ENCODE measurements at places on chromosomes 6 and 20. TPM values are rescaled to one million over a fixed set of nuclear protein-coding genes. Genes with fewer than 3 reads are reported as not detected.

Gene HTR1B
- not detected for total RNA-seq

Gene SYNDIG1
- total RNA-seq, result not detected

Gene FAM83C
- not detected for total RNA-seq

Gene ARID1B
- 60.9 TPM for total RNA-seq

Gene SLC16A10
- 6.3 TPM for total RNA-seq

Gene SRSF12
- total RNA-seq, result not detected

DNA sequence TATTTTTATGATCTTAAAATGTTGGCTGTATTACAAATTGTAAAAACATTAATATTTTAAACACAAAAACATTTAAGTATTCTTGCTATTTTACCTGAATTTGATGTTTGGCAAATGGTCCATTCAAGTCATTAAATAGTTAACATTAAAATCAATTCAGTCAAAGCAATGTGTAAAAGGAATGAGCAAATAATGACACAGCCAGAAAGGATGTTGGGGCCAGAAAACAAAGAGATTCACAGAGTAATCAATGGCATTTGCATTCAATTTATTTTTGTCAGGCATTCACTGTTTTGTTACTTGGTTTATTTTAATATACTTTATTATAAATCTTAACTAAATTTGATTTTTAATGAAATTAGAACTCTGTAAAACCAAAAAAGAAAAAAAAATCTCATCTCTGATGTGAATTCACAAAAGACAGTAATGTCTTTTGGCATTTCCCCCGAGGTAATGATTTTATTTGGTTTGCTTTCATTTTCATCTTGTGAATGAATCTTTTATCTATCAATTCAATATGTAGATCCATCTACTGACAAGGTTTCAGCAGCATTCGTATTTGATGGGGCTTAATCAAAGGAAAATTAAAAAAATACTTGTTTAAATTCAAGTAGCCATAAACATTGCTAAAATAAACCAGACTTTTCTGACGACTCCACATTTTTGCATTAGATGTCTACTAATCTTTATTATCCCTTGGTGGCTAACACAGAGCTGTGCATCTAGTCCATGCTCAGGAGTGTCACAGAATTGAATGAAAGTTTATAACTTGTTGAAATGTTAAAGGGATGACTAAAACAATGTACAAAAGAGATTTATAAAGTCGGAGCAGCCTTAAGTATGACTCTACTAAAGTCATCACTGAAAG is 866.7 kb upstream of the GJE1 start:
- no peak for DNase-seq

DNA sequence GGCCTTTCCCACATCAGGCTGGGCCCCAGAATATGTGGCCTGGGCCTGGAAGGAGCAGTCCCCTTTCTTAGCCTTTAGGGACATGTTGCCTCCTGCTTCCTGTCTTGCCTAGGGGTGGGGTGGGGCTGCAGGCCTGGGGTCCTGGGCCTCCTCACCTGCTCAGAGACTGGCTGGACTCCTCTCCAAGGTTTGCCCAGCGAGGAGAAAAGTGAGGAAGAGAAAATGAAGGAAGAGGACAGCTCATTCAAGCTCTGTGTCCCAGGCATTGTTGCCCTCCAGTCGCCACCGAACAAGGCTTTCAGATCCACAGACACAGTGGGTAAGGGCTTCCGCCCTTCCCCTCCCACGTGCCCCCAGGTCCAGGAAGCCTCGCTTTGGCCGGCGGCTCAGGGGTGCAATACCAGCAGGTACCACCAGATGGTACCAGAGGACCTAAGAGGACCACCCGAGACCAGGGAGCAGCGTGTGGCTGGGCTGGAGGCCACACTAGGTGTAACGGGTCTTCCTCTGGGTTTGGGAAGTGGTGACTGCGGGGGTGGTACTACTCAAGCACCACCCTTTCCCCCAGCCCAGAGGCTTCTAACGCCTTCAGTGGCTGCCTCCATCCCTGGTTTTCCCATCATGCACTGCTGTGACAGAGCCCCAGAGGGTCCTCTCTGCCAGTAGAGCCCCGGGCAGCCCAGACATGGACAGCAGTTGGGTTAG is 5.5 kb upstream of the BAK1 start:
- peak; percentile 93 for DNase-seq

- DNase-seq, result peak; percentile 44
Measured at GRCh38 chr20:35311409-35311808, 19.2 kb upstream of the FAM83C start.

GRCh38 chr20:4605166-4605565 is 116.5 kb upstream of the PRND start:
- no peak for DNase-seq

DNA sequence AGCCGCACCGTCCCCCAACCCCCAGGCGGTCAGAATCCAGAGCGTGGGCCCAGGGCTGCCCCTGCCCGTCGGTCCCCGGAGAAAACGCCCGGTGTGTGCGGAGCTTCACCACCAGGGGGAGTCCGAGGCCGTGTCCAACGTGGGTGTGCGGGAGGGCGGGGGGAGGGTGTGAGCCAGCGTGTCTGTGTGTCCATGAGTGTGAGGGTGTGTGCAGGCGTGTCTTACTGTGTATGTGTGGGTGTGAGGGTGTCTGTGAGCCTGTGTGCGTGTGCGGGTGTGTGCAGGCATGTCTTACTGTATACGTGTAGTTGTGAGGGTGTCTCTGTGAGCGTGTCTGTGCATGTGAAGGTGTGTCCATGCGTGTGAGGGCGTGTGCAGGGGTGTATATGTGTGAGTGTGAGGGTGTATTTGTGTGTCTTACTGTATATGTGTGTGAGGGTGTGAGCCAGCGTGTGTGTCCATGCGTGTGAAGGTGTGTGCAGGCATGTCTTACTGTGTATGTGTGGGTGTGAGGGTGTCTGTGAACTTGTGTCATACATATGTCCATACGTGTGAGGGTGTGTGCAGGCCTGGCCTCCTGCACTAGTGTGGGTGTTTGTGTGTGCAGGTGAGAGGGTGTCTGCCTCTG is 24.6 kb upstream of the GATA5 start:
- peak; percentile 85 for DNase-seq

DNA sequence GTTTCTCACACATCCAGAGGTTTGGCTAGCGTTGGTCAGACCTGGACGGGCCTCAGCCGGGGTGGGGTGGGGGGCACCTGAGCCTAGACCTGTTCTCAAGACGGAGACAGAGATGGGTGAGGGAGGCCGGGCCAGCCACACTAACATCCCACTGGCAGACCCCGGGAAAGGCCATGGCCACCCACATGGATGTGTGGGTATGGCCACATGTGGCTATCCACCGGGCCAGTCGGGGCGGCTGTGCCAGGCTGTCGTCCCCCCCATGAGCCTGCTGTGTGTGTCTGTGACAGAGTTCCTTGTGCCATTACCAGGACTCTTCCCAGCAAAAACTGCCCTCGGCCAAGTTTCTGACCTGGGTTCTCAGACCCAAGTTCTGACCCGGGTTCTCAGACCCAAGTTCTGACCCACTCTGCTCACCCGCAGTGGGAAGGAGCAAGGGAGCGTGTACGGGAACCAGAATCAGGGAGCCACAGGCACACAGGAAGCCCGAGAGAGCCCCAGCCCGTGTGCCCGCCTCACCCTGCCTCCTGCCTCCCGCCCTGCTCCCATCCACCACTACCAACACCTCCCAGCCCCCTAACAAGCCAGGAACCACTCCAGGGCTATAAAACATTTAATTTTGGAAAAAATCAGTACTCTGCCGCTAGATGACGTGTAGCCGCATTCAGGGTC is 255.5 kb downstream of the TAF4 start:
- DNase-seq, result no peak

DNA sequence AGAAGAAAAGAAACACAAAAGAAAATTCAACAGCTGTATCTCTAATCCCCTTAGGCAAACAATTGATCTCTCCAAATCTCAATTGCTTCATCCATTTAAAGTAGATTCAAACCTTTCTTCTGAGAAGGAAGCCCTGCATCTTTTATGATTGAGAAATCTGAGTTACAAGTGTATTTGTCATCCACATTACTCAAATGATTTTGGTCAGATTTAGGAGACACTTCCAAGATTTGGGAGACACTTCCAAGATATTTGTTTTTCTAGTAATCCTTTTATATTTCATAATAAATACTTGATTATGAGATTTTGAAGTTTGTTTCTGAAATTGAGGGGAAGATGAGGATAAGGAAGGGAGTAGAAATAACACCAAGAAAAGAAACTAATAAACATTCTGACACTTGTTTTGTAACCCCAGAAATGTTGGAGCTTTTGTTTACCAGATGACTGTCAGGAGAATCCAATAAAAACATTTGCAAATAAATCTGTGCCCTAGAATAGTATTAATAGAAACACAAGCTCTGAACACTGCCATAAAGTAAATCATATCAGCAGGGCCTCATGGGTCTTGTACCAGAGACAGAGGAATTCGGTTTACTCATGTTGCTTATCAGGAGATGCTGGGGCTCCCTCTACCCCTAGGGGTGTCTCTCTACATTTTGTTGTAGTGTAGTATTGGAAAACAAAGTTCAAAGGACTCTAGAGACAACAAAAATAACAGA is 314.3 kb upstream of the NT5E start:
- DNase-seq, result no peak

GRCh38 chr6:27785294-27785693 is 126.9 kb downstream of the OR2B2 start:
- no peak for DNase-seq

- DNase-seq, result peak; percentile 45
Measured at GRCh38 chr6:29924731-29925130, 17.6 kb upstream of the HLA-A start.

DNA sequence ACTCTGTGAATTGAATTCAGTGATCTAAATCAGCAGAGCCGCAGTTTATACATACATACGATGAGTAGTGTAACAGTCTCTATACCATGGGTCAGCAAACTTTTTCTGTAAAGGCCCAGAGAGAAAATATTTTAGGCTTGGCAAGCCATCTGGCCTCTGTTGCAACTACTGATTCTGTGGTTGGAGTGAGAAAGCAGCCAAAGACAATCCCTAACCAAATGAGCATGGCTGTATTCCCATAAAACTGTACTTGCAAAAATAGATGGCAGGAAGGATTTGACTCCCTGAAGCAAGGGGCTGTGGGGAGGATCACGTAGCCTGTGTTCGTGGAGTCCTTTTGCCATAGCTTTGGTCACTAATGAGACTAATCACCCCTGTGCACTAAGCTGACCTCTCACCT is 17.9 kb upstream of the MOCS1 start:
- DNase-seq, result no peak

GRCh38 chr6:128327890-128328289 is 192.5 kb downstream of the PTPRK start:
- DNase-seq, result peak; percentile 57

DNA sequence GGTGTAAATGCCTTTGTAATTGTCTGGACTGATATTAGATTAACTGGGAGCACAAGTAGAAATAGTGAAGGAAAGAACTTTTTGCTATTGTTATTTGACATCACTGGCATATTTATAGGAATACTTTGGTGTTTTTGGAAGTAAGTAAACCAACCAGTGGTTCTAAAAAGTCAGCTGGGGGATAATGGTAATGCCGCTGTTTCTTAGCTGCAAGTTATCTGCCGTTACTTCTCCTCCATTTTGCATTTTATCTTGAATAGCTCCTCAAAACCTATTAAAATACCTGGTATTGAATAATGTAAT is 3.8 kb downstream of the PTPN1 start:
- no peak for DNase-seq

DNA sequence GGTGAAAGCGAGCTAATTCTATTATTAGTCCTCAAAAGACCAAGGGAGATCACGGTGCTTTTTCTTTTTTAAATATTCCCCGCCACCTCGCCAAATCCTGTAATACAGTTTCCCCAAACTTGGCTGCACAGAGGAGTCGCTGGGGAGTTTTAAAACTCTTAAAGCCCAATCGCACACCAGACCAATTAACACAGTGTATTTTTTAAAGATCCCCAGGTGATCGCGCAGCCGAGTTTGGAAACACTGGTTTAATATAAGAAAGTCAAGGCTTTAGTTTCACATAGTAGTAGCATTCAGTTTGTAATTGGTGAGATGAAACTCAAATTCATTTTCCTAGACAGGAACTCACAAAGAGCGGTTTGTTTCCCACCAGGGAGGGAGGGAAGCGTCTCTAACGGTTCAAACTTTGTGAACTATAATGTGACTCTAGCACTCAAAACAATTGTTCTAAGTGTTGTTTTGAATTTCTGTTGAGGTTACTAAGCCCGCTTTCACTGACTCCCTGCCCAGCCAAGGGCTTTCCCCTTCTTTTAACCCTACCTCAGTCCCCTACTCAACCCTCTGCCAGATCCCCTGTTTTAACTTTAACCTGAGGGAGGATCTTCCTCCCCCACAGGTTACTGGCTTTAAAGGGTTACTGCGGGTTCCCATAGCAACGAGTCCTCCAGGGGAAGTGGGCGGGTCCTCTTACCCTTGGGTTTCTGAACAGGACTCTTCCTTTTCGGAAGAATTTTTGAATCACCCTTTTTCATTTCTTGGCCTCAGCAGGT is 25.7 kb upstream of the BTBD3 start:
- DNase-seq, result peak; percentile 69

GRCh38 chr6:36627801-36628246 is 33.7 kb downstream of the SRSF3 start:
- DNase-seq, result no peak

GRCh38 chr6:17033746-17034145 is 68.1 kb upstream of the STMND1 start:
- DNase-seq, result no peak

DNA sequence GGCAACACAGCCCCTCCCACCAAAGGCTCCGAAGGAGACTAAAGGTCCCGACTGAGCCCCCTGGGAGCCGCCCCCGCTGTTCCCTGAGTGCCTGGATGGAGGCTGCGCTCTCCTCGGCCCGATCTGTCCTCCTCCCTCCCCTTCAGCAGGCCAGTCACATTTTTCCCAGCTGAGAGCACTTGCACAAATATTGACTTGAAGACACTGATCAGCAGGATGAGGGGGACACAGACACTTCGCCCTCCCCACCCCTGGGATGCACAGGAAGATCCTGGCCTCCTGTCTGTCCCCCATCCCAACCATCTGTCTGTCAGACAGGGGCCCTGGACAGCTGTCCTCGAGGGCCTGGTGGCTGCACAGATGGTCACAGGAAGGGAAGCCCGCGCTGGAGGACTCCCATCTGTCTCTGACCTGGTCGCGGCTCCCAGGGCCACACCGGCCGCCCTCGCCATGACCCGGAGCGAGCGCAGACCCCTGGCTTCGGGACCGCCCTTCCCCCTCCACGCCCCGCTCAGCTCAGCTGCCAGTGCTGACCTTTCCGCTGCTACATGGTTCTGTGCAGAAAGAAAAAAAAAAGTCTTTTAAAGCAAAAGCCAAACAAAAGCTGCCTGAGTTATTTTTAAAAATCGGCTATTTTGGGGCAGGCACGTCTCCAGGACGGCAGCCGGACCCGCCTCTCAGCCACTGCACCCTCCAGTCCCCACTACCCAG is 11.1 kb downstream of the LAMA5 start:
- DNase-seq, result no peak

DNA sequence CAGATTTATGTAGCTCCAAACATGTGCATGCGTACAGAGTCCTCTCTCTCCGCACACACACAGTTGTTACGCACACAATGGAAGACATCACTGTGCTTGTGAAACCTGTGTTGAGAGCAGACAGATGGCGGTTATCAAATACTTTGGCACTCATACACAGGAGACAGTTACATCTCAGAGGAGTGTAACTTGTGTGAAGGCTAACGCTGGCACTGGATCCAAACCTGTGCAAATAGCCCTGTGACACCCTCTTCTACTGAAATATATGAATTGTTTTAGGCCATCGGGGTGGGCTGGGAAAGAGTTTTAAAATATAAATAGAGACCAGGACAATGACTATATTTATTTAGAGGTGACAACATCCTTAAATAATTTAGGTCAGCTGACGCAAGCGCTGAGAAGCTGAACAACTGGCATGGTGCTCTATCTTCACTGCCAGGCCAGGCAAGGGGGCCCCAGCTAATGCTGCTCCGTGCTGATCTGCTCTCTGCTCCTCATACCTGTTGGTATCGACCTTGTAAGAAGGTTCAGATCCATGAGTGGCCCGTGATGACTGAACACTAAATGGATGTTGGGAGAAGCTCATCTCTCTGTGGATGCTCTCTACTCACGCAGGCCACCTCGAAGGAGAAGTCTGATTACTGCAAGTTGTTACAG is 69.4 kb downstream of the FOXC1 start:
- DNase-seq, result no peak
